Glutamatergic neuron (in vitro differentiated cells): ENCODE measurements at places on chromosomes 4 and X. TPM values are rescaled to one million over a fixed set of nuclear protein-coding genes. Genes with fewer than 3 reads are reported as not detected.

ERVMER34-1 gene
- not detected for total RNA-seq

- no peak for DNase-seq
- H3K27me3 ChIP-seq, result no peaks in the 10 kb centered on the region
- no peak overlapping the region for H3K27ac ChIP-seq
- no peaks in the 10 kb centered on the region for H3K36me3 ChIP-seq
- no peaks in the 10 kb centered on the region for H3K4me1 ChIP-seq
- no peak overlapping the region for H3K4me3 ChIP-seq
Observed at GRCh38 chrX:74187211-74187610, 116.8 kb upstream of the ZCCHC13 start.

GRCh38 chrX:105653891-105654290 is 168.4 kb upstream of the NRK start:
- H3K4me1 ChIP-seq, result no peaks in the 10 kb centered on the region
- no peaks in the 10 kb centered on the region for H3K27me3 ChIP-seq
- no peak overlapping the region for H3K4me3 ChIP-seq
- no peak overlapping the region for H3K27ac ChIP-seq
- no peak for DNase-seq

GRCh38 chr4:40087799-40088366 is 31.2 kb downstream of the N4BP2 start:
- no peak for DNase-seq
- no peak overlapping the region for H3K4me3 ChIP-seq
- H3K4me1 ChIP-seq, result no peaks in the 10 kb centered on the region
- H3K27ac ChIP-seq, result no peak overlapping the region

DNA sequence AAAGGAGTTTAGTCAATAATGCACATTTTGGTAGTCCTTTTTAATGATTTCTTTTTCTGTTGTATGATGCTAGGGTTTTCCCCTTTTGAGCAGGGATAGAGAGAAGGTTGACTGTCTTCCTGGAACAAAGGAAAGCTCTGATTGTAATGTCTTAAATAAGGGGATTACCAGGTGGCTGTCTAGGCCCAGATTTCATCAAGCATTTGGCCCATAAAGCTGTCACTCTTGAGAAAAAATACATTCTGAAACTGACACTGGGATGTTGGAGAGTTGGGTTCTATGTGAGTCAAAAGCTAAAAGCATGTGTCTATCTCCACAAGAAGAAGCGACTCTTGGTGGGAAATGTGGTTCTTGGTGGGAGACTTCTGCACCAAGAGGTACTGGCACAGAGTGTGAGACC is 26.4 kb downstream of the KIAA1210 start:
- no peak for DNase-seq
- H3K27me3 ChIP-seq, result no peaks in the 10 kb centered on the region
- no peak overlapping the region for H3K4me3 ChIP-seq
- no peaks in the 10 kb centered on the region for H3K4me1 ChIP-seq
- H3K27ac ChIP-seq, result no peak overlapping the region

RTL5 gene
- total RNA-seq, result 18.2 TPM

FAT4 gene
- 6.8 TPM for total RNA-seq

HPSE gene
- total RNA-seq, result 1.8 TPM

SOWAHD gene
- total RNA-seq, result not detected

GRCh38 chr4:173264245-173264644 is 69.9 kb downstream of the HMGB2 start:
- no peaks in the 10 kb centered on the region for H3K36me3 ChIP-seq
- peaks cover 8% of the 10 kb centered on the region for H3K4me1 ChIP-seq
- no peak for DNase-seq
- H3K27me3 ChIP-seq, result no peaks in the 10 kb centered on the region
- H3K27ac ChIP-seq, result peak overlapping the region; percentile 7
- no peak overlapping the region for H3K4me3 ChIP-seq

GRCh38 chr4:165668694-165669093 is 204.3 kb upstream of the TLL1 start:
- H3K27ac ChIP-seq, result no peak overlapping the region
- no peak overlapping the region for H3K4me3 ChIP-seq
- H3K27me3 ChIP-seq, result no peaks in the 10 kb centered on the region

BMP3 gene
- 1.8 TPM for total RNA-seq

DNA sequence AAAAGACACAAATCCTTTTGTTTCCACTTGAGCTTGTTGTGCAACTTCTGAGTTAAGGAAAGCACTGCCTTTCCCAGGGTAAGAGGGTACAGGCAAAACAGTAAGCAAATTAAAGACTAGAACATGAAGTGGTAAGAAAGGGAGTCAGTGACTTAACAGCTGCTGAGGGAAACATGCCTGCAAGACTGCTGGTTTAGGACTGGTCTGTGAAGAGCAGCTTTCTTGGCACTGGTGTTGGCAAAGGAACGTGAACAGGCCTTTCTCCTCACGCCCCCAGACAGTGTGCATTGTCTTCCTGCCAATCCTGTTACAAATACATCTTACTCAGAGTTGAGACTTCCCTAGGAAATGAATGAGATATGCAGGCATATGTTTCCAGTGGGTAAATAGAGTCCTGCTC is 2.6 kb downstream of the LHFPL1 start:
- peaks cover 6% of the 10 kb centered on the region for H3K4me1 ChIP-seq
- no peaks in the 10 kb centered on the region for H3K27me3 ChIP-seq
- H3K27ac ChIP-seq, result no peak overlapping the region
- DNase-seq, result no peak

DNA sequence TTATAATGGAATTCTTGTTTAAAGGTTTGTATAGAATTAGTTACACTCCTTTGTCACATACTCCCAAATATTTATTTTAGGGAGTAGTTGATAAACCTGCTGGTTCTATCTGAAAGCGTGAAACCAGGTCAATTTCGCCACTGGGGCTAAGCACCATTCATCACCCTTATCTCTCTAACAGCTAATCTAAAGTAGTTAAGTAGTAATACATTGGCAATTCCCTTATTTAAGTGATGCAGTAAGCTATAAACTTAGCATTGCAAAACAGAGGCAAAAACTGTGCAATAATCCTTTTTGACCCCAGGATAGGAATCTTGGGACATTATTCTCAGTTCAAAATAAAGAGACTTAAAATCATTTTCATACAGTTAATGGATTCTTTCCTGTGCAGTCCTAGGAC is 33.7 kb upstream of the PTPN13 start:
- H3K4me1 ChIP-seq, result peaks cover 7% of the 10 kb centered on the region
- peaks cover 2% of the 10 kb centered on the region for H3K27me3 ChIP-seq
- no peak for DNase-seq
- H3K27ac ChIP-seq, result no peak overlapping the region
- no peaks in the 10 kb centered on the region for H3K36me3 ChIP-seq

NEUROG2 gene
- 7.3 TPM for total RNA-seq

DNA sequence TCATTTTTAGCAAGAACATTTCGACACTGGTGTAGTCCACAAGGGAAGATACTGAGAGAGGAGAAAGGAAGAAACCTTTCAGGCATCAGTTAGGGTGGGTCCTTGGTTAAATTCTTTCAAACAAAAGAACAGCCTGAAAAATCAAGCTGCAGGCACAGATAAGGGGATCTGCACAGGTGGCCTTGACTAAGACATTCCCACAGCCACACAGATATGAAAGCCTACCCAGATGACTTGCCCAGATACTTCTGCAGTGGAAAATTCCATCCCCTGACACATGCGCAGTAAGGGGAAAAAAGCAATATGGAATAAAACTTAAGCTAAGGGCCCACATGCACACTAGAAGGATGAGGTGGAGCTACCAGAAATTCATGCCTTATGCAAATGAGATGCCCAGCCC is 8.9 kb upstream of the TMEM165 start:
- no peak overlapping the region for H3K27ac ChIP-seq
- H3K27me3 ChIP-seq, result no peaks in the 10 kb centered on the region
- H3K36me3 ChIP-seq, result no peaks in the 10 kb centered on the region
- peaks cover 2% of the 10 kb centered on the region for H3K4me1 ChIP-seq
- DNase-seq, result no peak

GRCh38 chr4:121648516-121648915 is 48.3 kb downstream of the ANXA5 start:
- DNase-seq, result no peak
- H3K27ac ChIP-seq, result no peak overlapping the region

WFS1 gene
- 30.4 TPM for total RNA-seq

DNA sequence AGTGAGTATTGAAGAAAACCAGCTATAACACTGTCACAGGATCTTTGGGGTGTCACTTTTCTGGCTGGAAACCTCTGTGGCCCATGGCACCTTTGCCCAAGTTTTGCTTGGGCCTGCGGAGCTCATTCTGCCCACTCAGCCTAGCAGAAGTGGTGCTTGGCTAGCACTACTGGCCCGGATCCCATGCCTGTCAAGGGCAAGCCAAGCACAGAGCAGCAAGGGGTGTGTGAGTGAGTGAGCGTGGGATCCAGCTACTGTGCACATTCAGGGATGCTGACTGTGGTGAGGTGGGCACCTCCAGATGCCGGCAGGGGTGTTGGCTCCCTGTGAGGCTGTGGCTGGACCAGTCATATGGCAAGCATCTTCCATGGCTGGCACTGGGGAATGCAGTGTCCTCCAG is 55.4 kb upstream of the RASGEF1B start:
- DNase-seq, result no peak
- H3K27me3 ChIP-seq, result no peaks in the 10 kb centered on the region
- peaks cover 11% of the 10 kb centered on the region for H3K4me1 ChIP-seq
- H3K36me3 ChIP-seq, result no peaks in the 10 kb centered on the region
- no peak overlapping the region for H3K4me3 ChIP-seq

ARHGAP6 gene
- total RNA-seq, result 3.6 TPM

ITIH6 gene
- not detected for total RNA-seq

- no peak overlapping the region for H3K4me3 ChIP-seq
- H3K36me3 ChIP-seq, result peaks cover 8% of the 10 kb centered on the region
- H3K4me1 ChIP-seq, result peaks cover 4% of the 10 kb centered on the region
- DNase-seq, result no peak
- no peak overlapping the region for H3K27ac ChIP-seq
Observed at GRCh38 chr4:62235911-62236310, 1035.8 kb downstream of the ADGRL3 start.

GABRB1 gene
- 4.9 TPM for total RNA-seq

- H3K36me3 ChIP-seq, result no peaks in the 10 kb centered on the region
- no peaks in the 10 kb centered on the region for H3K4me1 ChIP-seq
- no peak overlapping the region for H3K4me3 ChIP-seq
- H3K27me3 ChIP-seq, result no peaks in the 10 kb centered on the region
Observed at GRCh38 chrX:100424012-100424411, 13.9 kb upstream of the PCDH19 start.

GRCh38 chrX:53421125-53421524 is 1.3 kb downstream of the SMC1A start:
- H3K4me1 ChIP-seq, result peaks cover 5% of the 10 kb centered on the region
- no peak overlapping the region for H3K27ac ChIP-seq
- peak overlapping the region; percentile 99 for H3K4me3 ChIP-seq

- no peak overlapping the region for H3K4me3 ChIP-seq
- no peaks in the 10 kb centered on the region for H3K4me1 ChIP-seq
- no peaks in the 10 kb centered on the region for H3K27me3 ChIP-seq
- no peaks in the 10 kb centered on the region for H3K36me3 ChIP-seq
- no peak overlapping the region for H3K27ac ChIP-seq
- no peak for DNase-seq
Observed at GRCh38 chr4:76447393-76447851, 12.4 kb downstream of the SHROOM3 start.

DNA sequence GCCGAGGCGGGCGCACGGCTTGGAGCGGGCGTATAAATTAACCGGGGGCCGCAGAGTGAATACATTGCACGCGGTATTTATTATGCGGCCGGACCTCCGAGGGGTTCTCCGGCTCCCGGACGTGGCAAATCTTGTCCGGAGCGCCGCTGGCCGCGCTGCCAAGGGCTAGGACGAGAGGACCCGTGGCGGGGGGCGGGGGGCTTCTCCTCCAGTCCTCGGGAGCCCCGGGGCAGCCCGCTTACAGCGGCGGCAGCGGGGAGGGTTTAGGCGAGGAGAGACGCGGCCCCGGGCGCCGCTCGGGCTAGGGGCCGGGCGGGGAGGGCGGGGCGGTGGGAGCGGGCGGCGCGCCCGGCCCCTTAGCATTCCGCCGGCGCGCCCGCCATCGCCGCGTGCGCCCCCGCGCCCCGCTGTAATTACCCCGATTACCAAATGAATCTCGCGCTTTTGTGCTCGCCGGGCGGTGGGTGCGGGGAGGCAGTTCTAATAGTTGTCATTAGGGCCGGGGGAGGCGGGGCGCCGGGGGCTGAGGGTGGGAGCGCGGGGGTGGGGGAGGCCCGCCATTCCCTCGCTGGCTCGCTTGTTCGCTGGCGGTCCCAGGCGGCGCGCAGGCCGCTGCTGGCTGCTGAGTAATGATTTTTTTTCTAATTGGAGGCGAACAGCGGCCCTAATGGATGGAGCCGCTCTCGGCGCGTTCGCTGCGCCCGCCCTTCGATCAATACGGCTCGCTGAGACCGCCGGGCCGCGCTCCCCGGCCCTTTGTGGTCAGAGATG is 276.6 kb downstream of the BCOR start:
- H3K27me3 ChIP-seq, result no peaks in the 10 kb centered on the region
- peaks cover 10% of the 10 kb centered on the region for H3K4me1 ChIP-seq
- peak; percentile 80 for DNase-seq
- peak overlapping the region; percentile 33 for H3K27ac ChIP-seq

ATP10D gene
- 12.9 TPM for total RNA-seq

- H3K27me3 ChIP-seq, result no peaks in the 10 kb centered on the region
- H3K4me3 ChIP-seq, result no peak overlapping the region
- H3K27ac ChIP-seq, result no peak overlapping the region
- H3K36me3 ChIP-seq, result no peaks in the 10 kb centered on the region
Observed at GRCh38 chr4:59666645-59667044, 1533.5 kb upstream of the ADGRL3 start.
